NCI-H1417 (cell line): ENCODE measurements at places on chromosomes 1 and 21.
A peak's percentile ranks its signal among the peaks of the same experiment; 100 is the strongest.

- no peak for DNase-seq
These were observed 30.4 kb downstream of the TTC13 start for GRCh38 chr1:230948301-230948700.

- no peak for DNase-seq
These were observed 2.9 kb downstream of the NASP start for GRCh38 chr1:45586769-45587168.

DNA sequence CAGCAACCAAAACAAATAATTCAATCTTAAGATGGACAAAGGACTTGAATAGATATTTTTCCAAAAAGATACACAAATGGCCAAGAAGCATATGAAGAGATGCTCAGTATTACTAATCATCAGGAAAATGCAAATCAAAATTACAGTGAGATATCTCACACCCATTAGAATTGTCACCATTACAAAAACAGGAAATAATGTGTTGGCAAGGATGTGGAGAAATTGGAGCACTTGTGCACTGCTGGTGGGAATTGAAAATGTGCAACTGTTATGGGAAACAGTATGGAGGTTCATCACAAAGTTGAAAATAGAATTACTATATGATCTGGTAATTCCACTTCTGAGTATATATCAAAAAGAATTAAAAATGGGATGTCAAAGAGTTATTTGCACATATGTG lies 83.2 kb downstream of the SH3GLB1 start:
- DNase-seq, result no peak

DNA sequence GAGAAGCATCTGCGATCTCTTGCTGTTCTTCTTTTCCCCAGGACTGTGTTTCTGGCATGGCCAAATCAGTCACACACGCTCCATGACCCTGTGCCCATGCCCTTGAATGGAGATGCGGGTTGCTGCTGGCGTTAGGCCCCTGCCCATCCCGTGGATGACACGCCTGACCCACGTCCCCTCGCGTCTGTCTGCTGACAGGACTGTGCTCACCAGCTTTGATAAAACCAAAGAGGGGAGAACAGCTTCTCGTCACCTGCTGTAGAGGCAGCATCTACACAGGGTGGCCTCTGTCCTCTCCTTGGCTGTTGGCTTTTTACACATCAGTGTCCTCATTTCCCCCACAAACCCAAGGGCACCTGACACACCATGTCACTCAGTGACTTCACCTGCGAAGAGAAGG lies 6.9 kb downstream of the MT1HL1 start:
- no peak for DNase-seq

- no peak for DNase-seq
These were observed 41.1 kb downstream of the C1orf198 start for GRCh38 chr1:230827081-230827681.

DNA sequence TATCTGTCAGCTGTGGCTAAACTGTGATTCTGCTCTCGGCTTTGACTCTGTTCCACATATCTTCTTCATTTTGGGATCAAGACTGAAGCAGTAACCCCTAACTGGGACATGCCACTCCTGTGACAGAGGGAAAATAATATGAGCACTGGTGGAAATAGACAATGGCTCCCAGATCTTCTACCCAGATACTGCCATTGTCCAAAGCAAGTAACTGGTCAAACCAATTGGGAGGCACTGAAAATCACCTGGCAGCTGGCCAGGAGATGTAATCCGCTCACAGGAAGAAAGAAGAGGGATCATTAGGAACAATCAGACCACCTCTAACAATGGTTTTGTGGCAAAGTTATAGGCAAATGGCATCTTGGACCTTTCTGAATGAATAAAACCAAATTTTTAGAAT lies 10.7 kb downstream of the SNX7 start:
- no peak for DNase-seq

GRCh38 chr1:94281361-94282142 lies 44.2 kb upstream of the ARHGAP29 start:
- DNase-seq, result no peak

DNA sequence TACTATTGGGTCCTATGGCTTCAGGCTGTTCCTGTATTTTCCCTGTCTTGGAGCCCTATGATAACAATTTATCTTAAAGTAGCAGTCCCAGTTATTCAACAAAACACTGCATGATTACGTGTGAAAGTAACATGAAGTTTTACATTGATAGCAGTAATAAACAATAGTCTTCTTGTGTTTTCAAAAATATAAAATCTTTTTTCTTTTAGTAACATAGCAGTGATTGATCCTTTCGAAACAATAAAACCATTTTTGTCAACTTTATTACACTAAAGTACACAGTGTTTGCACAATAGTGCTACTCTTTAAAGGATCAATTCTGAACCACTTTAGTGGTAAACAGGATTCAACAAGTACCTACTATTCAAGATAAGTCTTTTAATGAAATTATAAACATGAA lies 90.6 kb downstream of the GPATCH2 start:
- DNase-seq, result no peak

GRCh38 chr21:44626673-44627143 lies at the start of gene KRTAP10-9:
Gene KRTAP10-9 (plus strand): TSS chr21:44627093. CDS start chr21:44627172, 79 bp downstream.
- DNase-seq, result peak; percentile 41

GRCh38 chr21:34670220-34670961 lies 1.6 kb downstream of the CLIC6 start:
- DNase-seq, result no peak

DNA sequence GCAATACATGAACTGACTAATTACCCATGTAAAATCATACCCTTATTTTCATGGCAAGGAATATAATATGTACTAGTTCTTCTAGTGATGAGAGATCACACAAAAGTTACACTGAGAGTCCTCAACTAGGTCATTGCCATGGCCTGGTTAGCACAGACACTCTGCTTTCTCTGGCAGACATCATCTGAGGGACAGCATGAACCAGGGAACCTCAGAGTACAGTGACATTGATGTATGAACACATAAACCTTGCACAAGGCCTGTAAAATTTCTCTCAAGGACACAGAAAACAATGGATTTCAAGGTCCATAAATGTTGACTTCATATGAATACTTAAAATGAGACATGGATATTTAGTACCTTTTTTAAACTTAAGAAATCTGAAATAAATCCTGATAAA lies 108.8 kb upstream of the MAGI3 start:
- DNase-seq, result peak; percentile 9

DNA sequence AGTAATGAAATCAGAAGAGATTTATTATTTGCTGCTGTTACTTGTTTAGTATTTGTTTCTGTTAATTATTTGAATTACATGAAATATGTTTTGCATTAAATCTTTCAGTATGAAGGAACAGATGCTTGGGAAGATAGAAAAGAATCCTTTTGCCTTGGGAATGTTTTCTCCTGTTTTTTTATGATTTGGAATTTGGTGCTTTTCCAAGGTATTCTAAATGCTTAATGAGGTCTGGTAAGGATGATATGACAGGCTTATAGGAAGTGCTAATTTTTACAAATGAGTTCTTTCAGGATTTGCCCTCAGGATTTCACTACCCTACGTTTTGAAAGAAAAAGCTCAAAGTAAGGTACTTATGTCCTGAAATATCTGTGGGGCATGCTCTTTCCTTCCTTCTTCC lies 25.6 kb upstream of the ST6GALNAC3 start:
- no peak for DNase-seq

DNA sequence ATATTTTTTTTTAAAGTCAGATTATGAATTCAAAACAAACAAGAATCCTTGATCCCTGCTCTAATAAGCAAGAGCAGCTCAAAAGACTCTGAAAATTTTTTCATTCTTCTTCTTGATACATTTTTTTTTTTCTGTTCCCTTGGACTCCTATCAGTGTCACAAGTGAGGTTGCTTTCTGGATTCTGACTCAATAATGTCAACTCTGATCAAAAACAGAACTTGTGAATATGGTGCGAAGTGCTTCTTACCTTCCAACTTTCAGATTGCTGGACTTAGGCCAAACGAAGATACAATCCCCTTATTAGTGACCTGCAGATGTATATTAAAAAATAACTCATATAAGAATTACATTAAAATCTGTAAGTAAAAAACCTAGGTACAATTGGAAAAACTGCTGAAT lies 136.1 kb downstream of the GPATCH2 start:
- DNase-seq, result no peak

DNA sequence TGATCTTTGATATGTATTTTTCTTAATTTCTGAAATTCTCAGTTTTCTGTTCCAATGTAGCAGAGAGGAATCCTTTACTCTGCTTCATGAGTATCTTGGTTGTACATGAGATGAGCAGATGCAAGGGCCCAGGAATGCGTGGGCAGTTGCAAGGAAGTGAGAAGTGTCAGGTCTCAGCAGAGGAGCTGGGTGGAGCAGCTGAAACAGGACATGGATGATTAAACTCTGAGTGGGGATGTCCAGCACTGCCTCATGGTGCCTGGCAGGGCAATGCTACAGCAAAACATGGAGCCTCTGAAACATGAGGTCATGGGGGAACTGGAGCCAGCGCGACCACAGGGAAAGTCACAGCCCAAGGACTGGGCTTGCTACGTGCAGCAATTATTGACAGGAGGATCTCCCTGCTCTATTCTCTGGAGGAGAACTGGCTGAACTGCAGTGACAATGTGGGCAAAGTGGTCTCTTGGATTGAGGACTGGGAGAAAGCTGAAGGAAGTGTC lies 48.4 kb downstream of the COLGALT2 start:
- no peak for DNase-seq

- DNase-seq, result no peak
These were observed 44.9 kb upstream of the SLC30A10 start for GRCh38 chr1:219973213-219973612.

DNA sequence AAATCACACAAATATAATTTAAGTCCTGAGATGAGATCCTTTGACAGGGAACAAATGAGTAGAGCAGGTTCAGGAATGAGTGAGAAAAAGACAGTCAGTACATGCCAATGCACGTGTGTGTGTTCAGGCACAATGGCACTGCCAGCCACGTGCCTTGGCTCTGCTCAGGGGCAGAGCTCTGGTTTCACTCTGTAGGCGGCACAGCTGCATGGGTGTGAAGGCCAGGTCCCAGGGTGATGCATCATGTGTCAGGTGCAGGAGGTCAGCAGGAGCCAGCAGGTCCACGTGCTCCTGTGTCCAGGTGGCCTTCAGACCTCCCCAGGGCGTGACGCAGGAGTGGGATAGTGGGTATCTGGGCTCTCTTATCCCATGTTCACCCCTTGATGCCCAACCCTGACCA lies 386.1 kb downstream of the KCNH1 start:
- no peak for DNase-seq

- DNase-seq, result no peak
These were observed 189.0 kb downstream of the NFIA start for GRCh38 chr1:61271412-61271789.

GRCh38 chr1:200488375-200489165 lies 78.7 kb upstream of the ZNF281 start:
- DNase-seq, result peak; percentile 59

DNA sequence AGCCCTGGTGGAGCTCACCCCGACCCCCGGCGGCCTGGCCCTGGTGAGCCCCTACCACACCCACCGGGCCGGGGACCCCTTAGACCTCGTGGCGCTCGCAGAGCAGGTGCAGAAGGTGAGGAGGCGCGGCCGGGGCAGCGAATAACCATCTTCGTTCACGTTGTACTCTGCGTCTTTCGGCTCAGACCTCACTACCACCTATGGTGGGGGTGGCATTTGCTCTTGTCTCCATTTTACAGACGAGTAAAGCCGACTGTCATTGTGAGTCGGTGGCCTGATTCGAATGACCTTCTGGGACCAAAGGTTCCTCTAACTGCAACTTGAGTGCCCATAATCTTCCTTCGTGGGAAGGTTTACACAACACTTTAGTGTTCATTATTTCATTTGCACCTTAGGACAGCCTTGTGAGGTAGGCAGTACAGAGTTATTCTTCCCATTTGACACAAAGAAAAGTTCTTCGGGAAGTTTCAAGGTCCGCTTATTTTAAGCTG lies 506 bp downstream of the C1orf50 start:
- DNase-seq, result no peak

DNA sequence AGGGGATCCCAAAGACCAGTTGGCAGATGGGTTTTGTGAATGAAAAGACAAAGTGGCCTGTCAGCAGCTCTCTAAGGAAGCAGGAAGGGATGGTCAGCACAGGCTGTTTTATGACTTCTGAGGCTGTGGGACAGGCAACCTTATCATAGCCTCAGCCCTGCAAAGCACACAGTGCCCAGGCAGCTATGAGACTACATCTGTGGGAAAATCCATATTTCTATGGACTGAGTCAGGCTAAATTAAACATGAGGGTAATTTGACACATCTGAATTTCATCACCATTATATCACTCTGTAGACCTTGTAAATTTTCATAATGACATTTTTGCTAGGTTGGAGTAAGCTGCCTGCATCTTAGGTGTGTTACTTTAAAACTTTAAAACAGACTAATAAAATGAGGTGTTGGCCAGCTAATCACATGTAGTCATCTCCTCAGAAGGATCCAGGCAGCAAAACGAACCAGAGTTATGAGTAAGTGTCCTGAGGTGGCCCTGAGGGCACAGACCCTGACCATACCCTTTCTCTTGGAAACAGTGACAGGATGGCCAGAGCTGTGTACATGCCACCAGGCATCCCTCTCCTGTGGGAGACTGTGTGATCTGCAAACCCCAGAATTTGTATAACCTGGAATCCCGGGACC lies 14.6 kb downstream of the NGF start:
- no peak for DNase-seq

GRCh38 chr1:197604302-197604701 lies 171.0 kb downstream of the DENND1B start:
- no peak for DNase-seq

- no peak for DNase-seq
These were observed 54.8 kb downstream of the EIF4G3 start for GRCh38 chr1:21121764-21122471.

- no peak for DNase-seq
These were observed 27.9 kb upstream of the COL24A1 start for GRCh38 chr1:86184426-86184825.

DNA sequence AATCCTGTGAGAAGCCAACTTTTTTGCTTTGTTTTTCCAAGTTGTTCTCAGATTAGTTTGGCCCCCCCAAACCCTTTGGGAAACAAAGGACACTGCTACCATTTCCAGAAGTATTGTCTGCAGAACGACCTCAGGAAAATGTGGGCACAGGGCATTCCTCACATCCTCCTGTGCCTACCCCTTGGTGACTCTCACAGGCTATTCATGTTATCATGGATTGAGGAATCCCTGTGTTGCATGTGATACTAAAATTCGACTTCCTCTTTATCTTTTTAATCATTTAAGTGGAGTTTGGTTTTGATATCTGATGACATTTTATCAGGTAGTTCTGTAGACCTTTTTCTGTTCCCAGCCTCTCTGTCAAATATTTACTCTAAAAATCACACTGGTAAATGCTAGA lies 184.5 kb downstream of the FASLG start:
- DNase-seq, result no peak

DNA sequence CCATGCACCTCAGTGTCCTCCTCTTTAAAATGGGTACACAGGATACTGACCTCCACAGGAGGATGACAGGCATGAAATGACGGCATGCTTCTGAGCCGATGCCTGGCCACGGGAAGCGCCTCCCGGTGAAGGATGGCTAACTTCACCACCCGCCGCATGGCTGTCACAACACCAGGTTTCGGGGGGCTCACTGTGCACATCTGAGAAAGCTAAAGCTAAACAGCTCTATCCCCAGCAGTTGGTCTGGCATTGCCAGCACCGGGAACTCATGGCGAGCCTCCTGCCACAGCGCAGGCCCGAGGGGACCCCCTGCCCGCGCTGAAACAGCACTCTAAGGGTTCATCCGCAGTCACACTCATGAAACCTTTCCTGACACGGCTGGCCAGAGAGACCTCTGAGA lies 16.0 kb downstream of the NPHP4 start:
- DNase-seq, result no peak

- no peak for DNase-seq
These were observed 3.4 kb downstream of the TAGLN2 start for GRCh38 chr1:159921700-159922504.
